ENCODE measurements at places on chromosomes 6 and 20.
A peak's percentile ranks its signal among the peaks of the same experiment; 100 is the strongest.

GRCh38 chr6:111573131-111573883, 32.4 kb downstream of the TRAF3IP2 start:
- no peak for DNase-seq

DNA sequence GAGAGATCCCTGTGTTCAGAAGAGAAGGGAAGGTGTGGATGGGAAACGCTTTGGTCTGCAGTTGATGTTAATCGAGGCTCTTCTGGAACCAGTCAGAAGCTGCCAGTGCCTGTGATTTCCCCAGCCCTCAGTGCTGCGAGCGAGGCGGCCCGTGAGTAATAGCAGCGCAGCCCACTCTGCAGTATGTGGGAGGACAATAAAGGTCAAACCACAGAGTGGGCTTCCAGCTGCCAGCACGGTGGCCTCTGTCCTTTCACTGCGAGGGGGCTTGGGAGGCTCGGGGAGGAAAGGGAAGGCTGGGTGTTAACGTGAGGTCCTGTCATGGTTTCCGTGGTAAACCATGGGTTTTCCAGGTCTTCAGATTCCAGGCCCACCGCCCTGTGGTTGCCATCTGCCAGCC, 32.3 kb upstream of the TAGAP start:
- DNase-seq = no peak

GRCh38 chr20:53916173-53916512, 154.3 kb downstream of the BCAS1 start:
- no peak for DNase-seq

- DNase-seq = peak; percentile 40
Observed at GRCh38 chr6:147642458-147642857, 134.0 kb downstream of the SAMD5 start.

GRCh38 chr6:121285041-121285440, 49.2 kb downstream of the TBC1D32 start:
- DNase-seq = peak; percentile 3

- DNase-seq = no peak
Observed at GRCh38 chr20:31474758-31475427, at the start of the genes DEFB124 and REM1. Gene DEFB124, minus strand, starts transcription at chr20:31475127. Its CDS starts 2,114 bp downstream, at chr20:31473013. Gene REM1, plus strand, starts transcription at chr20:31475288. Its CDS starts 1,158 bp downstream, at chr20:31476446.

- no peak for DNase-seq
Observed at GRCh38 chr6:153957394-153957793, 81.6 kb upstream of the OPRM1 start.

- no peak for DNase-seq
Observed at GRCh38 chr6:81023007-81023582, 729.4 kb downstream of the TENT5A start.

DNA sequence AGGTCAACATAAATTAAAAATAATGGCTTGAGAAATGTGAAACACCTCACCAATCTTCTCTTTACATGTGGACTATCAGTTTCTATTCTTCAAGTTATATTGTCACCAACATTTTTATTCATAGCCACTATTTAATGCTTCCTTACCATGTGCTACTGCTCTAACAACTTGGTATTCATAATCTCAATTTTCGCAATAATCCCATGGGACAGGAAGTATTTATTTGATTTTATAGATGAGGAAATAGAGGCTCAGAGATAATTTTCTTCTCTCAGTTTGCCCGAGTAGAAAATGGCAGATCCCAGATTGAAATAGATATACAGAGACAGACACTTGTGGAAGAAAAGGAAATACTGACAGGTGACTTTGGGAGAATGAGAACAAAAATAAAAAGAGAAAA, 66.6 kb downstream of the FAM83B start:
- no peak for DNase-seq

- DNase-seq = no peak
Observed at GRCh38 chr6:99416226-99416625, 8.9 kb downstream of the PNISR start.

- peak; percentile 57 for DNase-seq
Observed at GRCh38 chr20:35901678-35902544, 52.4 kb downstream of the SCAND1 start.

DNA sequence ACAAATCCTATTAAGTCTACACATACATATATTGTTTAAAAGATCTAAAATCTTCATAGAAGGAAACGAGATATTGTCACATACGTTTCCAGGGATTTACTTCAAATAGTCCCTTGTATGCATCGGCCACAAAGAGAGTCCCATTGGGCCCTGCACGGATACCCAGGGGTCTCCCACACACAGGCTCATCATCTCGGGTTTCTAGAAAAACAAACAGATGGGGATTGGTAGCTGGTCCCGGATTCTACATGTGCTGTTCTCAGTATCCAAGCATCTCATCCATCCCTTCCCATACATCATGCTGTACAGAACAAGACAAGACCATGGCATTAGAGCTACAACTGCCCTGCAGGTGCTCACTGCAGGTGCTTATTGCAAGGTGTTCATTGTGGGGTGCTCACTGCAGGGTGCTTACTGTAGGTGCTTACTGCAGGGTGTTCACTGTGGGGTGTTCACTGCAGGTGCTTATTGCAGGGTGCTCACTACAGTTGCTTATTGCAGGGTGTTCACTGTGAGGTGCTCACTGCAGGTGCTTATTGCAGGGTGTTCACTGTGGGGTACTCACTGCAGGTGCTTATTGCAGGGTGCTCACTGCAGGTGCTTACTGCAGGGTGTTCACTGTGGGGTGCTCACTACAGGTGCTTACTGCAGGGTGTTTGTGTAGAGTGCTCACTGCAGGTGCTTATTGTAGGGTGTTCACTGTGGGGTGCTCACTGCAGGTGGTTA, 21.0 kb downstream of the APMAP start:
- DNase-seq = no peak

DNA sequence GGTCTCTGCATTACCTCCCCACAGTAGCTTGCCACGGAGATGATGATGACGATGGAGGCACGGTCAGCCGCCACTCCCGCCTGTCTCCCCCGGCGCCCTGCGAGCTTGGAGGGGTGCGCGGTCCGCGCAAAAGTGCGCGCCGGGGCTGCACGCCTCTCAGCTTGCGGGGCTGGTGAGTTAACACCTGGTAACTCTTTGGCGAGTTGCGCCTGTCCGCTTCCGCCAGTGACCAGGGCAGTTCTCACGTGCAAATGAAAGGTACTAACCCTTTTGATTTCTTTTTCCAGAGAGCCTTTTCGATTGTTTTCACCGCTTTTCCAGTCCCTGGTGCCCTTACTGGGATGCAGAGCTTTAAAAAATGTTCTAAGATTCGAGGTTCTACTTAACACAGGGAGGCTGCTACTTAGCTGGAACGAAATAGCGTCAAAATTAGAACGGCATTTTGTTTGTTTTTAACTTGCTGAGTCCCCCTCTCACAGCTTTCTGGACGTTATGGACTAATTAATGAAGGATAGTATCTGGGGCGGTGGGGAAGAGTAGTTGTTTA, 6.2 kb downstream of the GRIK2 start:
- no peak for DNase-seq

GRCh38 chr20:48615871-48616270, 211.9 kb downstream of the PREX1 start:
- DNase-seq = no peak

DNA sequence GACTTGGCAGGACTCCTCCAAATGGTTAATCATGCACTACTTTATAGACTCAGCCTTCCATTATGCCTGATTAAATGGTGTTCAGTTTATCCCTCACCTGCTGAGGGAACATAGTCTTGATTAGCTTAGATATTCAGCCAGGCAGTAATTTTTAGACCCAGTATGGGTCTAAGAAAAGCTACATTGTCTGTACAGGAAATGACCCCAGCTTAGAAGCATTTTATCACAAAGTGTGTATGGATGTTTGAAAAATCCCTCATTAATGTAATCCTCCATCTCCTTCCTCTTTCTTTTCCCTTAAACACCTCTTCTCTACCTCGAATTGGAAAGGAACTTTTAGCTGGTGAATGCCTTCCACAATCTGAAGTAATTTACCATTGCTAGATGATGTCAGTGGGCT, 252.2 kb upstream of the BMP2 start:
- no peak for DNase-seq

DNA sequence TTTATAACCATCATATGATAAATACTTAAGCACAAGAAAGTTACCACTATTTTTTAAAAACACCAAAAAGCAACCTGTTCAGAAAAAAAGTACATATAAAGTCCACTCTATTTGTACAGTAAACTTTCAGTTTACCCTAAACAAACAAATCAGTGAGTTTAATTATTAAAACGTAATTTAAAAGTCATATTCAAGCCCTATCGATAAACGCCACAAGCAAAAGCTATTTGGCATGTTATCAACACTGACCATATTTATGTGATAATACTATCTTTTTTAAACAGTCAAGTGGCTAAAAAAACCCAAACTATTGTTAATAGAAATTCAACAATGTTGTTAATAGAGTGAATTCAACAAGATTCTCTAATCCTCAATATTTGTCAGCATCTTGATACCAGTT, 1.9 kb downstream of the KATNA1 start:
- DNase-seq = no peak

DNA sequence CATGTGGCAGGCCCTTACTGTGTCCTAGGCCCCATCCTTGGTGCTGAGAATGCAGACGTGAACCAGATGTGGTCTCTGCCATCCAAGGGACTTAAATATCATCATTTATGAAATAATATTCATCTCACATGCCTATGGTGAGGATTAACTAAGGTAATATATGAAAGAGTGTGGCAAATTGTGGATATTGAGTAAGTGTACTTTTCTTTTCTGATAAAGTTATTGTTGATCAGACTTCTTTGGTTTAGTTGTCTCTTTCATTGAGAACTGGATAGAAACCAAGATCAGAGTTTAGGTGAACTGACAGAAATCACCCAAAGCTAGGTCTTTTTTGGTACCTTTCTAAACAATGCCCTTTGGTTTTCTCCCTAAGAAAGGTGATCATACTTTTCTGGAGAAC, 5.0 kb downstream of the CHMP4B start:
- DNase-seq = no peak

- DNase-seq = no peak
Observed at GRCh38 chr6:113202852-113203714, 654.1 kb upstream of the MARCKS start.

DNA sequence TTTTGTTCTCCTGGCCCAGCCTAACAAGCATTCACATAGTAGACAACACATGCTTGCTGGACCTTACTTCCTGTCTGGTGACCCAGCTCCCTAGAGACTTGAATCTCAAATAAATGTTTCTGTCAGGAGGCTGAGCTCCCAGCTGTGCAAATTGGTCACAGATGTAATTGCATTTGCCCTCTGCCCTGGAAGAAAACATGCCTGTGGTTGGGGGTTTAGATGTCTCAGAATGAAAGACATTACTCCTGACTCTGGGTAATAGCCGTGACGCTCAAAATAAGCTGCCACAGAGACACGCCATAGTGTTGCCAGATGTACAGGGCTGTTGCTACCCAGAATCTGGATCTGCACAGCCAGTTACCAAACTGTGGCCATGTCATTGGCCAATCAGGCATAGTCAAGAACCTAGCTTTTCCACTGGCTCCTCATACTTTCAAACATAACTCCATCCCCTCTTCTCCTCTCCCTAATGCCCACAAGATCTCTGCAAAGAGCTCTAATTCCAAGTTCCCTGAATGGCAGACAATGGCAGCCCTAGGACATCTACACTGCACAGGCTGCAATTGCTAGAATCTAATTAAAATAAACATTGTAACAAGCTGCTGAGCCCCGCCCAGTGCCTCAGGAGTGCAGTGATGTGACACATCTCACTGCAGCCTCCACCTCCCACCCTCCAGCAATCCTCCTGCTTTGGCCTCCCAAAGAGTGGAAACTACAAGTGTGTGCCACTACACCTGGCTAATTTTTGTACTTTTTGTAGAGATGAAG, 32.8 kb upstream of the GMPR start:
- DNase-seq = peak; percentile 28

DNA sequence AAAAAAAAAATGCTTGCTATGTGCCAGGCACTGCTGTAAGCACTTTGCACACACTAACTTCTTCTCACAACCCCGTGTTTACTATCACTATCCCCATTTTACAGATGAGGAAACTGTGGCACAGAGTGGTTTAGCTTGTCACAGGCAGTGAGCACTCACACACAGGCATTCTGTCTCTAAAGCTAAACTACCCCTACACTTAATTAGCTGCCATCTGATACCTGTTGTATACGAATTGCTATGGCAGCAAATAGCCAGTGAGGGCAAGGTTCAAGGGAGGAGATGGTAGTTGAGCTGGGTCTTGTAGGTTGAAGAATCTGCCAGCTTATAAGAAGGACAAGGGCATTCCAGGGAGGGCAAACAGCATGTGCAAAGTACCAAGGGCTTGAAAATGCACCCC, 5.2 kb downstream of the TNNC2 start:
- no peak for DNase-seq

GRCh38 chr6:169838346-169839028, 87.1 kb downstream of the ERMARD start:
- no peak for DNase-seq

DNA sequence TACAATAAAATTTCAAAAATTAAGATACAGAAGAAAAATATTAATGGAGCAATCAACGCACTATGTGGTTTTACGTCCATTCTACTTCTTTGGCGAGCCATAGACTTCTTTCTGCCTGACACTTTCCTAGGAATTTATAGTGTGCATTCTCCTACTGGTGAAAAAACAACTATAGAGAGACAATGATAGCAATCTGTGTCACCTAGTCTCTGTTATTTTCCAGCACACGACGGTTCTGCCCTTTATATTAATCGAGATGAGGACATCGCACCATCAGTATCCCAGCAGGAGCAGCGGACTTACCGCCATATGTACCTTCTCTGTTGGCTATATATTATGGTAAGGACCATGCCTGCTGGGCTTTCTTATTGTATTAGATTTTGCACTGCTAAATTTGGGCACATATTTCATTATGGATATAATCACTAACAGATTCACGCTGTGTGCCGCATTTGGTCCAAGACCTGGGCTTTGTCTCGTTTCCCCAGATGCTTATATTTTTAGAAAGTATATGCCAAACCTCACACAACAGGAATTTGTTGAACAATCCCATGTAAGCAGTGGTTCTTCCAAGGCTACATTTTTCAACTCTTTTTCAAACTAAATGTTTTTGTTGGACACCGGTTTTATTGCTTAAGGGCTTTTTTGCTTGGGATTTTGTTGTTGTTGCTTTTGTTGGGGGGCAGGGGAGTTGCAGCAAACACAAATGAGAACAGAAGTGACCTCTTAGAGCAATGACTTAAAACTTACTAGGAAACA, 166.4 kb downstream of the ADAT2 start:
- peak; percentile 58 for DNase-seq

DNA sequence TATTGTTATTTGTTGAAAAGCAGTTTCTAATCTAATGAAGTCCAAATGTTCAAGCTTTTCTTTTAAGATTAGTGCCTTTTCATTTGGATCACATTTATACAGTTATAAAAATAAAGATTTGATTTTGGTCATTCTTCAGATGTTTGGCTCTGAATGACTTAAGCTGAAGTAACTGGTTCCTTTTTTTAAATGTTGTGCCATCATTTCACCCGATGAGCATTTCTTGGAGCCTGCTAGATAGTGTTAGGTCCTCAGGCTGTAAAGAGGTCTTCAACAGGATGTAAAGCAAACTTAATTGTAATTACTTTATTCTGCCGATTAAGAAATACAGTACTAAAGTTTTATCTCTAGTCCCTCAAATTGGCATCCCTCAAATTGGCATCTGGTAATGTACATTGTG, 41.2 kb upstream of the ASIP start:
- DNase-seq = no peak

GRCh38 chr6:17017416-17017815, 84.4 kb upstream of the STMND1 start:
- DNase-seq = no peak

All from MG63 (cell line).